Stimulated activated CD4-positive, alpha-beta T cell treated with anti-CD3 and anti-CD28 coated beads, Interleukin-12 subunit alpha, Interleukin-12 subunit beta, amount 100 ng/mL, for 48 hours (primary cell): ENCODE measurements at places on chromosomes 1 and 21.

GRCh38 chr1:86812286-86812685 is 101.6 kb downstream of the SELENOF start:
- DNase-seq: no peak

DNA sequence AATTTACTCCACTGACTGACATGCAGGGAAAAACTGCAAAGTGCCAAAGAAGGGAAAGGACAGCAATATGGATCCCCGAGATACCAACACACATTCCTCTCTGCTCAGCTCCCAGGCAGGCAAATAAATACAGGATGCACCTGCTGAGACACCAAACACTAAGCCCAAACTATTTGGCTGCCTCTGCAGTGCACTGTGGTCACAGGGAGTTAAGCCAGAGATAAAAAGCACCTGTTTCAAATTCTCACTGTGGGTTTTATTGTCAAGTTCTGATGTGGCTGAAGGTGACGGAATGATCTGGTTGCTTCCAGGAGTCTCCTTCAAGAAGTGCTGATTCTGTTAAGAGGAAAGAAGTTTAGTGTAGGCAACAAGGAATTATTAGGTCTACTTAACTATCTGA is 17.7 kb downstream of the TEX38 start:
- no peak for DNase-seq

DNA sequence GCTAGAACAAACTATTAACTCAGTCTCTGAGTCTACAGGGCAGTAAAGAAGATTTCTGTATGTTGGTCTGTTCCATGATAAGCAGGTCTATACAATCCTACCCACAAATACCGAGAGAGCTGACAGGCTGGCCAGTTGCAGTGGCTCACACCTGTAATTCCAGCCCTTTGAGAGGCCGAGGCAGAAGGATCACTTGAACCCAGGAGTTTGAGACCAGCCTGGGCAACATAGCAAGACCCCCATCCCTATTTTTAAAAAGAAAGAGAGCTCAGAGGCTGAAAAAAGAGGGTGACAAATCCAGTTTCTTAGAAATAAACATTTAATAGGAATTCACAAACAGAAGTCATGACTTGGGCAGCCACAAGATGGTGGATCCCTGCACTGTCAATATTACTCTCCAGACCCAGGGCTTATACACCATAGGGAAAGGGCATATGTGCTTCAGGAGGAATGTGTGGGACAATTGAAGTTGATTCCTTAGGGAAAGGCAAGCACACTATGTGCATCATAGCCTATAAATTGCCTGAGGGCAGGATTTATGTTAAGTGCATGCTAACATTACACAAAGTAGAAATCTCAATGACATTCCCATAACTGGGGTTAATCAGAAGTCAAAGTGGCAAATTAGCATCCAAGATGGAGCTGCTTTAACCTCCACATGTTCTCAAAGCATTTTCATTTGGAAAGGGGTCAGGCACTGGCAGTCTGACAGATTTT is 66.8 kb downstream of the SLC16A1 start:
- DNase-seq: no peak

GRCh38 chr1:196677781-196678509 is 26.1 kb downstream of the CFH start:
- no peak for DNase-seq

GRCh38 chr1:14108356-14109275 is 408.6 kb downstream of the PRDM2 start:
- DNase-seq: no peak

DNA sequence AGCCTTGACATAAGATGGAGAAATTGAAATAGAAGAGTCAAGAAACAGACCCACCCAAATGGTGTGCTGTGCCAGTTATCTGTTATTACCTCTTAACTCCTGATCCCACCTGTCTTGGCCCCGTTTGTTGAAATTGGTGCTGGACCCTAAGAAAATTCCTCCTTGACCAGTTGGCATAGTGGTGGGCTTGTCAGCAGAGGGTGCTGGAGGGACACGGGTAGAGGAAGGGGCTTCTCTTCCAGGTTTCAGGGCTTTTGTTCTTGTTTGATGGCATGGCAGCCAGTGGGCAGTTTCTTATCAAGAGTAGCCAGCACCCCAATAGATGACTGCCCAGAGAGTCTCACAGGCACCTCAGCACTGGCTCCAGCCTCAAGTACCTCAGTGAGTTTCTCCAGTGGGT is 51.6 kb downstream of the PCBP3 start:
- no peak for DNase-seq
